ENCODE measurements at places on chromosomes 7 and 10.

DNA sequence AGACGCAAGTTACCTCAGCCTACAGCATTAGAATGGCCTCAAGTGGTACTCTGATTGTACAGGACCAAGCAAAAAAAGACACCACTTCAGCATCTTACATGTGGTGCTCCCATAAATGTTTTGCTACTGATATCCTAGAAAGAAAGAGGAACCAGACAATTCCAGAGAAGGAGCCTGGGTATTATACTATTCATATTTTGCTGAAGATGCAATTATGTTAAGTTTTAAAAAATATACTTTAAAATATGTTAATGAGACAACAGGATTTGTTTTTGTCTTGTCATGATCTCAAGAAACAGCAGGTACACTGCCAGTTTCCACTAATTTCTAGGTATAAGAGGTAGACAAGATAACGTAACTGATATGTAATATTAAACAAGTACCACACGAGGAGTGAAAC is 92.6 kb downstream of the JMJD1C start:
- DNase-seq, result no peak

- no peak for DNase-seq
Measured at GRCh38 chr7:20601121-20601520, 14.3 kb upstream of the ABCB5 start.

DNA sequence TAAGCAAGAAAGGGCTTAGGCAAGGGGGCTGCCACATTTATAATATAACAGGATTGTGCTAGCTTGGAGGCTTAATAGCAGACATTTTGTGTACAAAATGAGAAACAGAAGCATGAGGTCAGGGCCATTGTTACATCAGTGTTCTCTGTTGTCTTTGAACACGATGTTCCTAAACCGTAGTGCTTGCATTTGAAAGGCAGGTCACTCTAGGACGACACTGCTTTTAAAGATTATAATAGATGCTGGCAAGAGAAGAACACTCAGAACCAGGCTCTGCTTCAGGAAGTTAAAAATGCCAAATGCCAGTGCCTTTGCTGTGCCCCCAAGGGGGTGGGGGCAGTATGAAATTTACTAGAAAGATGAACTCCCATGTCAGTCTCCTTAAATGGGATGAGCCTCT is 91.1 kb downstream of the SORCS3 start:
- DNase-seq, result no peak

DNA sequence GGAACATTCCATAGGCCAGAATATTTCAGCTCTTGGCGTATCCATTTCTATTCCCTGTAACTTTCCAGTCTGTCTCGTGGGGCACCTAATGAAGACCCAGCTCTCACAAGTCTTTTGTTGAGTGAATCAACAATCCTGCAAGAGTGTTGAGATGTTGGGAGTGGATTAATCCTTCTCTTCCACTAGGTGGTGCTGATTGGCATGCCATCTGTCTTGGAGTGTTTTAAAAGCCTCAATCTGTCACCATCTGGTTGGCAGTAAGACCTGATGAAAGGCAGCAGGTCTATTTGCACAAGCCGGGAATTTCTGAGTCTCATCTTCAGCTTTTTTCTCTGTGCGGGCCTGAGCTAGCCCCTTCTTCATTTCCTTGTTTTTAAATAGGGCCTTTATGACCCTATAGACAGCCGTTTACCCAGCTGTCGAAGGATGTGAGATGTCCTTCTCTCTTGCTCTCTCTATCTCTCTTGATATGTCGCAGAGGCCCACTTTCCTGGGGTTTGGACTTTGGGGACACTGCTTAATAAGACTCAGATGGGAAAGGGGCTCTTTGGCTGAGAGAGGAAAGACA is 180.5 kb downstream of the ZNF365 start:
- DNase-seq, result no peak

DNA sequence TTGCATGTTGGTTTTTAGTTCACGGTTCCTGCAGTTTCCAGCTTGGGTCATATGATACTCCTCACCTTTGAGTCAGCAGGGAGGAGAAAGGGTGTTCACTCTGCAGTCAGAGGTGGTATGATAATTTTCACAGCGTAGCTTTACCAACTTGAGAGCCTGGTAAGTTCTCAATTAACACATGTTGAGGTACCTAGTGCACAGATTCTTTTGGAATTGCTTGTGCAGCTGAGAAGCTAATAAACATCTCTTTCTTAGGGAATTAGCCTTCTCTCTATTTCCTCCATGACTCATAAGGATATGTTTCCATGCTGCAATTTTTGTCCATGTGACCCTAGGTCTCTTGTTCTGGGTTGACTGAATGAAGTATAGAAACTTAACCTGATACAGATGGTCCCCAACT is 166.6 kb downstream of the KIF20B start:
- DNase-seq, result no peak

DNA sequence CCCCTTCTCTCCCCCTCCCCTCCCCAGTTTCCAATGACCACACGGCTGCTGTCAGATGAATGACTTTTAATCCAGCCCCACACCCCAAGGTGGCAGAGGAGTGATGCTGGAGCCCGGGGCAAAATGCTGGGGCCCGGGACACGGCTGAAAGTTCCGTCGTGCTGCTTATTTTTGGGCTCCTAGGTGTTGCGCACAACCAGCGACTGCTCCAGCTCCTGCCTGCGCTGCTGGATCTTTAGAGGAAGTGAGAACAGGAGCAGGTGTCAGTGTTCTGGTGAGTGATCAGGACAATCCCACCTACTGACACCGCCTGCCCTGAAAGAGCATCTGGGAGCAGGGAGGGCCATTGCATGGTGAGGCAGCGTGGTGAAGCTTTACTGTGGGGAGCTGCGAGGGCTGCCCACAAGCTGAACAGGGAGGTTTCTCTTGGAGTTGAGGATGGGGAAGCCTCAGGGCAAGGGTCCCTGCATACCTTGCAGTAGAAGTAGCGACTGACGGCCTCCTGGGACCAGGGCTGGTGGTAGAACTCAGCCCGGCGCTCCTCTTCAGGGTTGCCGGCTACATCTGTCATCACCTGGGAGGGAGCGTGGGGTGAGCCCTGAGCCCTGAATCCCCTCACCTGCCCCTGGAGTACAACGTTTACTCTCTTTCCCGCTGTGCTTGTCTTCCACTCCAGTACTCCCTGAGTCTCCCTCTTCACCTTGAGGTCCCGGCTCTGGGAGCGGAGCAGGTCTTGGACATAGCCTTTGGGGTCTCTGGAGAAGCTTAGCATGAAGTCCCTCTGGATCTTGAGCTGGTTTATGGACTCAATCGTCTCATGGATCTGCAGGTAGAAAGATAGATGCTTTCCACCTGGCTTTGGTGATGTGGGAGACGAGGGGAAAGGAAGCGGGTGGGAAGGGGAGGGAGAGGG is 6.9 kb downstream of the CHPF2 start:
- DNase-seq, result no peak

DNA sequence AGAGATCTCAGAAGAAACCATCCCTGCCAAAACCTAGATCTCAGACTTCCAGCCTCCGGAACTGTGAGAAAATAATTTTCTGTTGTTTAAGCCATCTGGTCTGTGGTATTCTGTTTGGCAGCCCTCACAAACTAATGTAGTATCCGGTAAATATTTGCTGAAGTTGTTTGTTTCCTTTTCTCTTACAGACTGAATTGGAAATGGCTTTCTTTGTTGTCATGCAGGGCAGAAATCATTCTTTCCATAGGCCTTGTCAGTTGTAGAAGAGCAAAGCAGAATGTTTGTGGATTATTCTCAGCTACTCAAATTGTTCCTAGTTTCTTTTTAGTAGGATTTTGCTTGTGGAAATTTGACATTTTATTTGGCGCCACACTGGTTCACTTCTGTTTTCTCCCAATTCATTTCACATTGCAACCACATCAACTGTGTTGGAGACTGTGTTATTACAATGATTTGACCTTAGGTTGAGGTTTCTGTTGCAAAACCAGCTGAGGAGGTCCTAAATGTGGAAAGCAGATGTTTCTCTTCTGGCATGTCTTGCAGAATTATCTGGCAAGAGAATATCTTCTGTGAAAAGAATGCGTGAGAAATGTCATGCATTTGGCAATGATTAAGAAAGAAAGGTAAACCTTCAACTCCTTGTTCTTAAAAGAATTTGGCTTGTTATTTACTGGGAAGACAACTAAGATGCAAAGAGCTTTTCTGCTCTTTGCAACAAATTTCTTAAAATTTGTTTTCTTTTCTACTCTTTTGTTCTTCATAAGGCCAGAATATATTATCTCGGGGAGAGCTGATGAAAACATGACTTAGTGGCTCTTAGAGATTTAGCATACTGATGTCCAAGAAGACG is 25.8 kb downstream of the ACTA2 start:
- DNase-seq, result no peak

GRCh38 chr7:1883834-1884582 is 213.9 kb downstream of the ELFN1 start:
- no peak for DNase-seq

DNA sequence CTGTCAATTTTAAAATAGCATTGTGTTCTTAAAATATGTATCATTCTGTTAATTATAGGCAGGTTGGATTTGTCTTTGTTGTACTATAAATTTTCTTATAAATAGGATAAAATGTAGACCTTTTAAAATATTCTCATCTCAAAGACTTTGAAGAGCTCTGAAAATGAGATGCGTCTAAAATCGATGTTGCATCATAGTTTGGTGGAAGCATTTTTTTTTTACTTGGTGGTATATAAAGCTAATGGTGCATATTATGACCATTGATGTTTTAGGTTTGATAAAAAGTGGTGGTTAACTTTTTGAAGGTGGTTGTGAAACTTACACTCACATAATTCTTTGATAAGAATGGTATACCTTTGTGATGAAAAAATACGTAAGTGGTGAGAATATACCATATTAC is 69.1 kb downstream of the ZNRF2 start:
- no peak for DNase-seq

DNA sequence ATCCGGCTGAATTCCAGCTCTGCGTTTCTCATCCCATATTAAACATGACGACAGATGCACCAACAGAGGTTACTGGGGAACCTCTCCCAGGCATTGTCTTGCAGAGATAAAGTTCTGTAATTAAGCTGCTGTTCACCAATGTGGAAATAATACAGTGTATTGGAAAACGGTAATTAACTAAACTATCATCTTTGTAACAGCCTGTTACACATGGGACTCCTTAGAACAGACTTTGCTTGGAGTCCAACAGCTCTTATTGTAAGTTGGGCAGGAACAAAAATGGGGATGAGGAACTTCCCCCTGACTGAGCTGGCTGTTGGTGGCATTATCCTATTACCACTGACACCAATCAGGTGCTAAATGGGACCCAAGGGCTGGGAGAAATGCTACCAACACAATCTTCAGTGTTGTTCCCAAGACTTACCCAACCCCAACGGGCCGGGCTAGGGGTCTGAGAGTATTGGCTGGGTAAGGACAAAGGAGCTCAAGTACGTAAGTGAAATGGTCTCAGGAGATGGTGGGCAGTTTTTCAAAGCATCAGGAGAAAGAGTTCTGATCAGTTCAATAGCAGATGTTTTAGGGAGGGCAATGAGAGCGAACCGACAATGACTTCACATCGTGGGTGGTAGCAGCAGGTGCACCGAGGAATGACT is 759.4 kb downstream of the GRID1 start:
- DNase-seq, result no peak

Data from bone marrow (tissue), 2 donors.